ENCODE measurements at places on chromosomes 3 and 15.

- no peak for DNase-seq
These were observed 590 bp upstream of the BOC start for GRCh38 chr3:113210604-113211329.

- DNase-seq: peak; percentile 38
These were observed 7.0 kb upstream of the CPB1 start for GRCh38 chr3:148820361-148821245.

- DNase-seq: no peak
These were observed 1.0 kb downstream of the ULK3 start for GRCh38 chr15:74841891-74842373.

DNA sequence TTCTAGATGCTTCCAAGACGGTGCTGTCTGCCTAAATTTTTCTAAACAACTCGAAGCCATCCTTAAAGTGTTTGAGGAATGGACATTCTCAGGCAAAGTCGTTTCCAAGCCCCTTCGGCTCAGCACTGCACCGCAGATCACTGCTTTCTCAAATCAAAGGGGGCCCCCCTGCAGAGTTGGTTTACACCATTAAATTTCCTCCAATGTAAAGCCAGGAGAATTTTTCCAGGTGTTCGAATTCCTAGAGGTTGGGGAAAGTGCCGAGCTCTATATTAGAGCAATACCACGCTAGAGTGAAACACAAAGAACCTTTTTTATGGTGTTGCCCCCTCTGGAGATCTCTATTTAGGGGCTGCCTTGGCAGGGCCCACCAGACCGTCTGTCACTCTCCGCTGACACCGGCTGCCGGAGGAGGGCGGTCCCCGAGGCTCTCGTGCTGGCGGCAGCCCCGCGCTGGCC lies 277.9 kb upstream of the NR2F2 start:
- DNase-seq: no peak

- DNase-seq: no peak
These were observed 6.2 kb upstream of the PAK6 start for GRCh38 chr15:40232625-40233070.

Measured in iPS DF 19.7 (cell line).